ENCODE measurements at places on chromosomes 2 and 18. TPM values are rescaled to one million over a fixed set of nuclear protein-coding genes. Genes with fewer than 3 reads are reported as not detected.
A peak's percentile ranks its signal among the peaks of the same experiment; 100 is the strongest.

- no peak for DNase-seq
Observed at GRCh38 chr2:135931776-135932443, 53.5 kb downstream of the DARS1 start.

- no peak for DNase-seq
Observed at GRCh38 chr2:60333264-60333663, 220.2 kb downstream of the BCL11A start.

GRCh38 chr2:105378921-105379383 lies 19.9 kb downstream of the FHL2 start:
- no peak for DNase-seq

GRCh38 chr2:152051436-152051835 lies 47.4 kb downstream of the CACNB4 start:
- no peak for DNase-seq

- DNase-seq, result no peak
Observed at GRCh38 chr2:143347271-143347695, 218.1 kb downstream of the ARHGAP15 start.

DNA sequence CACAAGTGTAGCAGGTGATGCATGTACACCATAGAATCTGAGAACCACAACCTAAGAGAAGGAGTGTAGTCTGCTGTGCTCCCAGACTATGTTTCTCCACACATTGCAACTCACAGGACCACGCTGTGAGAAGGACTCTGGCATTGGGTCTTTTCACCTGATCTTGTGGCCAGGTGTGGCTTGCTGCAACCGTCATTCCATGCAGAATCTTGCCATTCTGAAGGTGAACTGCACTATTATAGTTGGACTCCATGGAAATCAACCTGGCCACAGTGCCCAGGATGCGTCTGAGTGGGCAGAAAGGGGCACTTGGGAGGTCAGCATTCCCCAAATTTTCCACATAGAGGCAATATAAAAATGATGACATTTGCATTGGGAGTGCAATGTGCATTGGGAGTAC lies 122.2 kb downstream of the CAPN13 start:
- peak; percentile 18 for DNase-seq

DNA sequence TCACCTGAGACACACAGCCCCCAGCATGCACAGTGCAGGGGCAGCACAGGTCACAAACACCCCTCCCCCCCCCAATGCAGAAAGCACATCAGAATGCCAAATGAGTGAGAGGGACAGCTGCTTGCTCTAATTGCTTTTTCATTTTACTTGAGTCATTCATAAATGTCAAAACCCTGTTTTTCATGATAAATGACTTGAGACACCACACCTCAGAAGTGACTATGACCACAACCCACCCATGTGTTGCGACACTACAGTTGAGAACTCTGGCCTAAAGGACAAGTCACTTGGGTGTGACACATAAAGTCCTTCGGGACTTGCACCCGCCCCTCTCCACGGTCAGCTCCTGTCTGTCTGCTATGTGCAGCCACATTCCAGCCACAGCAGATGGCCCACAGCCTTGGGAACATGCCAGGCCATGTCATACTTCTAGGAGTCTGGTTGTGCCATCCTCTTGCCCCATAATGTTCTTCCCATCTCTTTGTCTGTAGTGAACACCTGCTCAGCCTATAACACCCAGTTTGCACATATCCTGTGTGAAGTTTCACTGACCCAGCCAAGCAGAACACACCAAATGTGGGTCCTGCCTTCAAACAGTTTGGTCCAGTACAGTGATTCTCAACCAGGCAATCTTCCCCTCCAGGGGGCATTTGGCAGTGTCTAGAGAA lies 30.2 kb upstream of the RIOK3 start:
- DNase-seq, result no peak

DNA sequence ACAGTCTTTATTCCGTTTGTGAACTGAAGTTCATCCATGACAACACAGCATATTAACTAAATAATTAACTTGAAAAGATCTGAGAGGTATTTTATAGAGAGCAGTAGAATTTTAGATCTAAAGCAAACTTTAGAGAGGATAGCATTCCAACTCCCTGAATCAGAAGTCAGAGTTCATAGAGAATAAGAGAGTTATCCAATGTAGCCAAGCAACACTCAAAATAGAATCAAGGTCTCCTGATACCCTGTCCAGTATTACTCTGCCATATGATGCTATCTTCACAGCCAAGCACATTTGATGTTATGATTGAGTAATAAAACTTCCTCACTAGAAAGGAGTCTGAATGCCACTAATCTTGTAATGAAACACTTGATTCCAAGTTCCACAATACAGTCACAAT lies 55.5 kb downstream of the RIT2 start:
- no peak for DNase-seq

GRCh38 chr2:147030966-147031720 lies 813.7 kb upstream of the ACVR2A start:
- DNase-seq, result no peak

- DNase-seq, result no peak
Observed at GRCh38 chr2:217966423-217967070, 36.2 kb downstream of the TNS1 start.

SH3RF3 gene
- total RNA-seq, result 8.0 TPM

CAPN14 gene
- total RNA-seq, result 0.62 TPM
